ENCODE measurements at places on chromosomes 5 and 9.

DNA sequence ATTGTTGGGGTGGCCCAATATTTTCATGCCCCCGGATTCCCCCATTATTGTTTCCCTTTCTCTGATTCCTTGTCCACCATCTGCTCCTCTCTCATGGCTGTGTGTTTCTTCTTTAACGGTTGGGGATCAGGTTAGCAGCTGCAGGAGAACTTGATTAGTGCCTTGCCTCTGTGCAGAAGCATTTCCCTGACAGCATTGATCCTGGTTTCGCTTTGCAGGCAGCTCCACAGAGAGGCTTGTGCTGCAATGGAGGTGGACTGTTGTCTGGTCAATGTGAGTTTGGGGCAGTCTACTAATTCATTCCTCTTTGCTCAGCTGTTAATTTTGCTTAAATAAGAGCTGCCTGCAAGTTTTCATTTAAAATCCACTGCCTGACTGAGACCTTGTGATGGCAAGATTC is 32.5 kb upstream of the SSBP2 start:
- DNase-seq = no peak

- DNase-seq = no peak
These were observed 113.9 kb downstream of the TAF11L14 start for GRCh38 chr5:17748201-17748600.

- DNase-seq = no peak
These were observed 1.7 kb upstream of the AIF1L start for GRCh38 chr9:131094622-131095021.

- no peak for DNase-seq
These were observed 36.3 kb upstream of the CDKN2AIPNL start for GRCh38 chr5:134447815-134448520.

Measured in activated T-cell treated with anti-CD3 and anti-CD28 coated beads for 1 hour (primary cell).